ENCODE measurements at places on chromosomes 3 and 15.

- no peak for DNase-seq
Measured at GRCh38 chr3:24451461-24452099, 43.1 kb downstream of the THRB start.

GRCh38 chr3:127784283-127784682 lies 38.0 kb downstream of the MGLL start:
- no peak for DNase-seq

DNA sequence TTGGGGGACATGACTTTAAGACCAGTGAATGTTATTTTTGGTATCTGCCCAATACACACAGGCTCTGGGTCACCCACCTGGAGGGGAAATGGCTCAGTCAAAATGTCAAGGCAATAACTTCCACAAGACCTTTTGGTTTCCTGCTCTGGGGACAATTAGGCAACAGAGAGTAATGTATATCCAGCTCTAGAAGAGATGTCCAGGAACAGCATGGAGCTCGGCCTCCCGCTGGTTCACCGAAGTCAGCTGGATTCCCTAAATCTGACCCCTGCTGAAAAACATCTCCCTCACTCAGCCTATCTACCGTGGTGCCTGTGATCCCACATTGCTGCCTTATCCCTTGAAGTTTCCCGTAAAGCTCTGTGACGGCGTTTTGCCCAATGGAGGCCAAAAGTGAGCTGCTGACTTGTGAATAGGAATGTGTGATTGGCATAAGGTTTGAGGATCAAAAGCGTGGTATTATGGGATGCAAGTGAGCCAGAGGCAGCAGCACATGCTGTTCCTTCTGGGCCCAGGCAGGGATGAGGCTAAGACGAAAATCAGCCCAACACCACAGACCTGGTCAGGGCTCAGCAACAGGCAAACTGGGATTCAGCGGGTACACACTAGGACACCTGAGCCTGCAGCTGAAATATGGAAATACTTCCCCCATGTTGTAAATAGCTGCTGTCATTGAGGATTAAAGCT lies 47.2 kb upstream of the SLC6A11 start:
- DNase-seq = no peak

GRCh38 chr3:133038731-133039375 lies 662 bp downstream of the TMEM108 start:
- no peak for DNase-seq

DNA sequence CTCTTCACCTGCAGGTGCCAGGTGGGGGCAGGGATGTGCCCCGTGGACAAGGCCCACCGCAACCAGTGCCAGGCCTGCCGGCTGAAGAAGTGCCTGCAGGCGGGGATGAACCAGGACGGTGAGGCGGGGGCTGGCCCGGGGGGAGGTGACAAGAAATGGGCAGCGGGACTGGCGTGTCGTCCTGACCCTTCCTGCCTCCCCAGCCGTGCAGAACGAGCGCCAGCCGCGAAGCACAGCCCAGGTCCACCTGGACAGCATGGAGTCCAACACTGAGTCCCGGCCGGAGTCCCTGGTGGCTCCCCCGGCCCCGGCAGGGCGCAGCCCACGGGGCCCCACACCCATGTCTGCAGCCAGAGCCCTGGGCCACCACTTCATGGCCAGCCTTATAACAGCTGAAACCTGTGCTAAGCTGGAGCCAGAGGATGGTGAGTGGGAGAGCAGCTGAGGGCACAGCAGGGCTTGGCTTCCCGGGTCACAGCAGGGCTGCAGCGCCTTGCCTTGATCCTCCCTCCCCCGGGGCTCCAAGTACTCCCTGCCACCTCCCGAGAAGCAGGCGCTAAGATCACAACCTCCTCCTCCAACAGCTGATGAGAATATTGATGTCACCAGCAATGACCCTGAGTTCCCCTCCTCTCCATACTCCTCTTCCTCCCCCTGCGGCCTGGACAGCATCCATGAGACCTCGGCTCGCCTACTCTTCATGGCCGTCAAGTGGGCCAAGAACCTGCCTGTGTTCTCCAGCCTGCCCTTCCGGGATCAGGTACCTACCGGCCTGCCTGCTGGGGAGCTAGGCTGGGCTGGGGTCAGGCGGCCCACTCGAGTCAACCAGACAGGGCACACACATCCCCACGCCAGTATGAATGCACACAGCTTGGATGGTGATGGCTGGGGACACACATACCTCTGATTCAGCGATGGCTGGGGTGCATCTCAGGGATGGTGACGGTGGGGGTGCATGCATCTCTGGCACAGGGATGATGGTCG lies 1.7 kb downstream of the NR2E3 start:
- no peak for DNase-seq

DNA sequence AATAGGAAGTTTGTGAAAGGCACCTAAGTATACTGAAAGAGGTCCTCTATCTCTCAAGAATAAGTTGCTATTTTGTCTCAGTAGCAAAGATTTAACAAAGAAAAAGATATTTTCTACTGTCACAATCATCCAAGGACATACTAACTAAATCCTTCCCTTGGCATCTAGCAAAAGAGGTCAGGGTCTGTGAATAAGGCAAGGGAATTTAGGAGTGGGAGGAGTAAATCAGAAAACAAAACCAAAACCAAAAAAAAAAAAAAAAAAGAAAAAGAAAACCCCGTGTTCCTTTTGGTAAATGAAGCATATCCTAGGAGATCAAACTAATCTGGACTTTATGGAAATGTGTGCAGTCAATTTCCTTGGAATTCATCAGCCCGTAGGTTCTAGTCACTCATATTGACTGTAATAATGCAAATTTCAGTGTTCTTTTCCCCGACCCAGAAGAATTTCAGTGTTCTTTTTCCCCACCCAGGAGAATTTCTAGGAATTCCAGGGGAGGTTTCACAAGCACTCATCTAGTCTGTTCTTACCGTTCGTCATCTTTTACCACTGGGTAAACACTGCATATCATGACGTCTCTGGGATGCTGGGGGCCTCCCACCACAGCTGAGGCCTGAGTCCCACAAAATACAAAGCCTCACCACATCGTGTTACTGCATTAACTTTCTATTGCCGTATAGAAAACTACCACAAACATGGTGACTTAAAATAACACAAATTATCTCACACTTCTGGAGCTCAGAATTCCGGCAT lies 113.8 kb upstream of the CCDC54 start:
- no peak for DNase-seq

DNA sequence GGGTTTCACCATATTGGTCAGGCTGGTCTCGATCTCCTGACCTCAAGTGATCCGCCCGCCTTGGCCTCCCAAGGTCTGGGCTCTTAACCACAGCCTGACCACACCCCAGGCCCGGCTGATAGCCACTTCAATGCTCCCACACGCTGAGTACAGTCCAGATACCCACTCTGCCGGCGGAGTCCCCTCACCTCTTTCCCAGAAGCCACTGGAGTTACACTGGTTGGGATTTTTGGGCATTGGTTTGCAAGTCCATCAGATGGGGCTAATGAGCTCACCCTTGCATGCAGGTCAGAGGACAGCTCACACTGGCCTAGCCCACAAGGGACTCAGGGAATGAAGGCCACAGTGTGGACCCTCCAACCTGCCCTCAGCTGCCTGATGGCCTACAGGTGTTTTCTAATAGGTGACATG lies 60.1 kb downstream of the IQSEC1 start:
- DNase-seq = no peak

Measured in stimulated activated CD4-positive, alpha-beta T cell treated with anti-CD3 and anti-CD28 coated beads, TNF-alpha, amount 100 ng/mL, for 4 hours (primary cell).